ENCODE measurements at places on chromosomes 2 and 18.
A peak's percentile ranks its signal among the peaks of the same experiment; 100 is the strongest.

DNA sequence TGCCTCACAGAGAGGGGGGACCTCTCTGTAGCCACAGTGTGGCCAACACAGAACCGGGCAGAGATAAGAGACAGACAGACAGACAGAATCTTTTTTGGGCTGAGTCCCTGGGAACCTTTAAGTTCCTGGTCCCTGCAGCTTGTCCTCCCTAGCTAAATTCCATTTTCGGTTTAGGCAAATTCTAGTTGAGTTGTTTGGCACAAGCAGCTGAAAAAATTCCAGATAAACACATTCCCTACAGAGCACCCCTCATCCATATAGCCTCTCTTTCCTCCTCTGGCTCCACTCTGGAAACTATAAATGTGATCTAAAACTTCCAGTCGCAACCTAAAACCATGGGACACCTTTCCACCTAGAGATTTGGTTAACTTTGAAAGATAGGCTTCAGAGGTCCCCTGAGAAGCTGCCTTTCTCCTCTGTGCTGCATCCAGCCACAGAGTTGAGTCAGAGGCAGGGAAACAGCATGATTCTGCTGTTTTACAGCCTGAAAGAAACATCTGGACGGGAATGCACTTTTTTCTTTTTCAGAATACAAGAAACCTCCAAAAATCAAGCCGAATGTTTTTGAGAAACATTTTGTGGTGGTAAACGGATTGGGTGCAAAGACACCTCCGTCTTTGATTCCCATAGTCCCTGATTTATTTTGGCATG is 30.9 kb downstream of the SLC4A3 start:
- peak; percentile 54 for DNase-seq

GRCh38 chr2:206127656-206128055 is 31.6 kb downstream of the NDUFS1 start:
- DNase-seq, result peak; percentile 7

DNA sequence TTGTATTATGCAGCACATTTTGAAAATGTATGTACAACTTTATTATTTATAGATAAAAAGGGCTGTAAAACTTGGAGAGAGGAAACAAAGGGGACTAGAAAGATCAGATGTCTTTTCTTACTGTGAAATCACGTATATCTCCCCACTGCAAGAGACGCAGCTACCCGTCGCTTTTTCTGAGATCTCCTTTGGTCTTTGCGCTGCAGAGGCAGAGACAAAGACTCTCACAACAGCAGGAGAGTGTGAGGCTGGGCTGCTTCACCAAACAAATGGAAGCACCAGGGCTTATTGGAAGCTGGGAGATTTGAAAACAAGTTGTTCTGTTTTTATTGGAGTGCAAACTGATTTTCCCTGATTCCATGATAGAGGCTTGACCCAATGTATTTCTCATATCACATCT is 129.0 kb upstream of the PARD3B start:
- DNase-seq, result no peak

GRCh38 chr18:9120796-9121195 is 15.8 kb upstream of the ANKRD12 start:
- DNase-seq, result no peak

DNA sequence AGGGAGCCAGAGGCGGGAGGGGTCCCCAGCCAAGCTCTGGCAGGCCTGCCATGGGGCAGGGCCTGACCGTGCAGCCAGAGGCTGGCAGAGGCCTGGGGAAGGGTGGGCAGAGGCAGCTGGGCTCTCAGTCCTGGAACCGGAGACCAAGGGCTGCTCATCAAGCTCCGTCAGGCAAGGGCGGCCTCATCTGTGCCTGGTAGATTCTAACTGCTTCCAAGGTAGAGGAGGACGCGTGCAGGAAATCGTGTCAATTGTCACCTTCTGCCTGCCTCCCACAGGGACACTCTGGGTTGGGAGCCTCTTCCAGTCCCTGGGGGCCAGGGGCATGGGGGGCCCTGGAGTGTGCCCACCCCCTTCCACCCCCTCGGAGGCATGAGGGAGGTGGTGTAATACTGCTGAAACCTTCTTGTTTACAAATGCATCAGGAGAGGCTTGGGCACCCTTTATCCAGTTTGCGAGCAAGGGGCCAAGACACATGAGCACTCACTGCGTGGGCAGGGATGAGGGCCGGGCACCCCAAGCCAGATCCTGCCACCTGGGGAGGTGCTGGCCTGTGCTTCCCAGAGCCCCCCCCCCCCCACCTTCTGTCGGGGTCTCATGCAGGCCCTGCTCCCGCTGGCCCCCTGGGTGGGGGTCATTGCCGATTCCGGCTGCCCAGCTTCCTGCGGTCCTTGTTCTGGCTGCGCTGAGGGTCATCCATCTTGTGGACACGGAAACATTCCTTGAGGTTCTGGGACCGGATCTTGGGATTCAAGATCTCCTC is 9.0 kb downstream of the SNORC start:
- DNase-seq, result no peak

GRCh38 chr2:8371653-8372052 is 310.2 kb upstream of the ID2 start:
- DNase-seq, result no peak

- no peak for DNase-seq
Observed at GRCh38 chr2:176525086-176525485, 255.8 kb downstream of the MTX2 start.

- DNase-seq, result no peak
Observed at GRCh38 chr2:70991742-70992141, 2.9 kb downstream of the TEX261 start.

GRCh38 chr2:241599615-241600014 is 37.3 kb downstream of the THAP4 start:
- peak; percentile 12 for DNase-seq

DNA sequence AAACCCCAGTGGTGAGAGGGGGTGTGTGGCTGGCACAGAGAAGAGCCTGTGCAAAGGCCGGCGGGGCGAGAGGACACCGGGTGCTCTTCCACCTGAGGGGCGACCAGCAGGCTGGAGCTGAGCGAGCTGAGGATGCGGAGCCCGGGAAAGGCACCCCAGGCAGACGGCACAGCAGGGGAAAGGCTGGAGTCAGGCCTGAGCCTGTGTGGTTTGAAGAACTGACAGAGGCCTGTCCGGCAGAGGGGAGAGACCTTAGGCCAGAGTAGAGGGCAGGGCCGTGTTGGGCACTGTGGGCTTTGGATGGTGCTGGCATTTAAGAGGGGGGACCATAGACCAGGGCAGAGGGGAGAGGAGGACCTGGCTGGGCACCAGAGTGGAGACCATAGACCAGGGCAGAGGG is 149.8 kb downstream of the RTP5 start:
- DNase-seq, result no peak

DNA sequence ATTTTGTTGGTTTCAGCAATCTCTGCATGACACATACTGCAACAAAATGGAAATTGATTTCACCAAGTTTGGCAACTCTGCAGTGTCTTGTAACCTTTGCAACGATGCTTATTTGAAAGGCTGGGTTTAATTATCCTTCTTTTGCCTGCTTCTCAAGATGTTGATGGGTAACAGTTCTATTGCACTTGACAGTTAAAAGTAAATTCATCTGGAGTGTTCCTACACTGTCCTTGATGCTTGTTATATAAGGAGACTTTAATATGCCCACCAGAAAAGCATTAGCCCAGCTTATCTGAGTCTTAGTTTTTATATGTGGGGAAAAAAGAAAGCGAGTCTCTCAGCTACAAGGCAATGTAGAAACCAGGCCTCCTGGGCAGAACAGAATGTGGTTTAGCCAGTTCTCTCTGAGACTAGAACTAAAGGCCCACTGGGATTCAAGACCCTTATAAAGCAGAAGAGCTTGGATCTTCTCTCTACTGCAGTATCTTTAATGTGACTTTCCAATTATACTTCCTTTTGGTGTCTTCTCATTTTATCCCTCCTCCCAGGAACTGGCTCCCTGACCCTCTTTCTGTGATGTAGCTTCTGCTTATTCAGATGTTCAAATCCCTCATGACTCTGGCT is 106.8 kb upstream of the LYPD6 start:
- no peak for DNase-seq

DNA sequence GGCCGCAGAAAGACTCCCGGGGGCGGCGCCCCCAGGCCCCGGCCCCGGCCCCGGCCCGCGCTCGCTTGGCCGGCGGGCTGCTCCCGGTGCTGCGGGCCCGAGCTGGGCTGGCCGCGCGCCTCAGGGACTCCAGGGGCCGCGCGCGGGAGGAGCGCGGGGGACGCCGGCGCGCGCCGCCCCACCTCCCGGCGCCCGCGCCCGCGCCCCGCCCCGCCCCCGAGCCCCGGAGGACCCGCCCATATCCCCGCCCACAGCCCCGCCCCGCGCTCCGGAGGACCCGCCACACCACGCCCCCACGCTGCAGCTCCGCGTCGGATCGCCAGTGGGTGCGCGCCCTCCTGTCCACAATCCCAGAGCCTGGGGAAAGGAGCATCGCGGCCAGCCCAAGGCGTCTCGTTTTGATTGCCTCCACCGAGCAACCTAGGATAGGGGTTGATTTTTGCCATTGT is at the start of gene PARD6G:
PARD6G (minus strand) TSS at position 122 of the 449 bp plus-strand sequence. CDS start 166 bp downstream, outside the sequence.
- peak; percentile 75 for DNase-seq

GRCh38 chr2:29504746-29505145 is 389.5 kb downstream of the CLIP4 start:
- DNase-seq, result no peak
